ENCODE measurements at places on chromosomes 12 and 14. TPM values are rescaled to one million over a fixed set of nuclear protein-coding genes. Genes with fewer than 3 reads are reported as not detected.
A peak's percentile ranks its signal among the peaks of the same experiment; 100 is the strongest.

GRCh38 chr14:99872786-99873440 is 79.7 kb downstream of the EML1 start:
- no peak for DNase-seq

DNA sequence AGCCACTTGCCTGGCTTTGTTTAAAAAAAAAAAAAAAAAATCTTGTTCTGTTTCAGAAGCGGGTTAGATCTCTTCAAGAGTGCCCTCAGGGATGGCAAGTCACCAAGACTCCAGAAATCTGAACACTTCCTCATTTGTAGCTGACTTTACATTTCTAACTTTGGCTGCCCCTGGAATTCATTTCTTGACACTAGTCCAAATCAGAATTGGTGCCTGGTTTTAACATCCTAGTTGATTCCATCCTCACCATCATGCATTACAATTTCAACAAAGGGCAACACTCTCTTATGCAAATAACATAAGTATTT is 295.5 kb downstream of the RMST start:
- no peak for DNase-seq

GRCh38 chr12:65460063-65460462 is 181.6 kb downstream of the MSRB3 start:
- DNase-seq, result no peak

DNA sequence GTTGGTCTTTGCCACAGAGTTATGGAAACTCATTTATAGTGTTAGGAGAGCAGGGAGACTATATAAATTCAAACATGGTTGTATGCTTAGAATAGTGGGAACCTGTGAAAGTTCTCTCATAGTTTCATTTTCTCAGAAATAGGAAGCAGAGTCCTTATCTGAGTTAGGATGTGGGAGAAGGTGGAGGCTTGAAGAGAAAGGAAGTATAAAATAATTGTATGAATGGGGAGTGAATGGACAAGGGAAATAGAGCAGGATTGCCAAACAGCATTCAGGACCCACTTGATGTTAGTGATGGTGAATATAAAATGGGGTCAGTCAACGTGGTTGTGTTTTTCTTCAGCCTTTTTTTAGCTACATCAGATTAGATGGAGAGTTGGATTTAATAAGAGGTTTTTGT is 34.0 kb upstream of the TPH2 start:
- no peak for DNase-seq

Gene SSPN
- 13.2 TPM for total RNA-seq

- DNase-seq, result no peak
These were observed 15.2 kb downstream of the RFX4 start for GRCh38 chr12:106598003-106598402.

Gene FIGNL2
- total RNA-seq, result not detected

DNA sequence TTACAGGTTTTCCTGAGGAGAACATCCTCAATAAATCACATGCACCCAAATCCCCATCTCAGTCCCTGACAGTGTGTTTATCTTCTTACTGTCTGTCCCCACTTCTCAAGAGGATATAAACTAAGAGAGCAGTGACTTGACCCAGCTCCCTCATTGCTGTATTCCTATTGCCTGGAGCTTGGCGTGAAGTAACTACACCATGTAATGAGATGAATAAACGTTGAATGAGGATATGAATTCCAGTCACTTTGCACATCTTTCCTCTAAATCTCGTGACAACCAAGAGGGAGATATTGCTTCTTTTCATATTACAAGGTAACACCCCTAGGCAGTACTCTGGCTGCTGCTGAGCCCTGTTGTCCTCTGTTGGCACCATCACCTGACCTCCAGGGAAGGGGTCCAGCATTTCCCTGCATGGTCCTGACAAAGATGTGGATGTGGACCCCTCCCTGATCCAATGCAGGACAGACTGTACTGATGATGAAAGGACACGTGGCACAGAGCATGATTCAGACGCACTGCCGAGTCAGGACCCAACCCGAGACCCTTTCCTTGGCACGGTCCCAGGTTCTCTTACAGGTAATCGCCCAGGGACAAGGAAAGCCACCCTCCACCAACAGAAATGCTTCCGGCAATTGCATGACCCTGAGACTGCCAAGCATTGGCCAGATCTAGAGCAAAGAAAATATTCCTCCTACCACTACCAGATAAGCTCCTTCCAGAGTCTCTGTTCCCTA is 47.7 kb upstream of the CPM start:
- DNase-seq, result no peak

Gene HELB
- total RNA-seq, result 2.4 TPM

DNA sequence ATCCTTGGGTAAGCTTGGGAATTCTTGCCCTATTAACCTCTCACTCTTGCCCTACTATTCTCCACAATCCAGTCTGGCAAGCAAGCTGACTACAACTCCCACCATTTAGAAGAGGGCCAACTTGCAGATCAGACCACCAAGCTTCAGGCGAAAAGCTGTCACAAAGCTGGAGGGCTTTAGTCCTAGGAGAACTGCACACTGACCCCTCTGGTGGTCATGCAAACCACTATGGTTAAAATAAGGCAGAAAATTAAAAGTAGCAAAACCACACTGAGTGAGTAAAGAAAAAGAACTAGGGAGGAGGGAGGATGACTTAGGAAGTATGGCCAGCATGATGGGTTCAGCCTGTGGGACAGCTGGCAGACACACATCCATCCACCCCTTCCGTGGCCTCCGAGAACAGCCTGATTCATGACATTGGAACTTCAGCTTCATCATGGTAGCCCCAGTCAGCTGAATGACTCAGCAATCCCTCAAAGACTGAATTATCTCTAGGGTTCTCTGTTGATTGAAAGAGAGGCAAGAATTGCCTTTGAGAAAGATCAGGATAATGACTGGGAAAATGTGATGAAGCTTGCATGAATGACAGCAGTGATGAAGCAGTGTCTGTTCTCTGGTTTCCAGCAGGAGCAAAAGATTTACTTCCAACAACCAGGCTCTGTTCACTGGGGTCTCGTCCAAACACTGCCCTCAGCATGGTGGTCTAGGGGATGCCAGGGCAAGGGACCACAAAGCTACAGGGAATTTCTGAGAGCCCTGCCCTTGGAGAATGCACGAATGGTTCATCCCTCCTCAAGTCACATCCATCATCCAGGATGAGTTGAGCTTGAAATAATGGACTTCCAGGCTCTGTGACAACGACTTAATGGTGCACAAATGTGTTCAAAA is 24.4 kb downstream of the PITPNM2 start:
- DNase-seq, result peak; percentile 99

- peak; percentile 29 for DNase-seq
These were observed 383.5 kb downstream of the ZFP36L1 start for GRCh38 chr14:68409387-68409786.

DNA sequence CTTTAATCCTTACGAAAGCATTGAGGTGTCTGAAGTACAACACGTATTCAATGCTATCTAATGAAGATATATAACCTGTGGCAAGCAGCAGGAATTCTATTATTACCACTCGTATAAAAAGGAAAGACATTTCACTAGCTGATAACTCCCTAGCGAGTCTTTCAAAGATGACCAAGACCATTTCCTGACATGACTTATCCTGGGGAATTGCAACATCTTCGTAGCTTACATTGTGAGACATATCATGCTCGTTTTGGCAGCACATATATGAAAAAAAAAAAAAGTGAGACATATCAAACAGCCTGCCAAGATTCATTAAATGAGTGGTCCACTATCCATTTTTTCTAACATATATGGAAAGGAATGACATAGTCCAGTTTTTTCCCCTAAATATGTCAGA is 337.0 kb downstream of the FSCB start:
- DNase-seq, result no peak

Gene PMCH
- not detected for total RNA-seq

Gene GPX2
- total RNA-seq, result not detected

Gene ARG2
- total RNA-seq, result 16.0 TPM

Gene KRT79
- total RNA-seq, result 4.8 TPM

GRCh38 chr12:75812271-75813018 is 219.1 kb downstream of the PHLDA1 start:
- DNase-seq, result peak; percentile 88

GRCh38 chr12:54329759-54330158 is 4.8 kb downstream of the COPZ1 start:
- no peak for DNase-seq

DNA sequence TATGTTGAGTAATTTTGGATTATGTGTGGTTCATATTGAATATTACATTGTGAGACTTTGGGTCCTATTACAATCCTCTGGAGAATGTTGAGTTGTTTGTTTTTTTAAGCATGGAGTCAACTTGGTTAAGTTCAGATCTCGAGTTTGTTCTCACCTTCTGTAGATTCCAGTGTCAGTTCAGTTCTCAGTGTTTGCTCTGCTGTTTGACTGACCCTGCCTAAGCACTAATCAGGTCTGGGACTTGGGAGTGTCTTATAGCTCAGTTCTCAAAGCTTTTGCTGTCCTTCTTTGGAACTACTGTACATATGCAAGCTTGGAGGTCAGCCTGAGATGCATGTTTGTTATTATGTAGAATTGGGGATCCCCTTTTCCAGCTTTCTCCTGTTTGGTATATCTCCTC is 63.1 kb downstream of the DIP2B start:
- no peak for DNase-seq

DNA sequence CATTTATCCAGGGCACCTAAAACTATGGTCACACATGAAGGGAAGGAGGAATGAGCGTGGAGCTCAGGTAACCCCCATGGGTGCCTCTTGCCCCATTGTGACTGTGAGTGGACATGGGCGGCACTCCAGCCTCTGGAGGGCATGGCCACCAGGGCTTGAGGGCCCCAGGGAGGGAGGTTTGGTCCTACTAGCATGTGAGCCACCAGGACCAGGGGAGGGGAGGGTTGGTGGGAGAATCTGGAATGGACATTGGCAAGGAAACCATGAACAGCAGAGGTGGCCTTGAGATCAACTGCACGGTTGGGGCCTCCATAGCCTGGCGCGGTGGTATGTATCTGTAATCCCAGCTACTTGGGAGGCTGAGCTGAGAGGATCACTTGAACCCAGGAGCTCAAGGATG is 623.6 kb downstream of the AACS start:
- no peak for DNase-seq

Gene PLCZ1
- not detected for total RNA-seq

Gene KRT82
- not detected for total RNA-seq

Gene TSHR
- not detected for total RNA-seq

DNA sequence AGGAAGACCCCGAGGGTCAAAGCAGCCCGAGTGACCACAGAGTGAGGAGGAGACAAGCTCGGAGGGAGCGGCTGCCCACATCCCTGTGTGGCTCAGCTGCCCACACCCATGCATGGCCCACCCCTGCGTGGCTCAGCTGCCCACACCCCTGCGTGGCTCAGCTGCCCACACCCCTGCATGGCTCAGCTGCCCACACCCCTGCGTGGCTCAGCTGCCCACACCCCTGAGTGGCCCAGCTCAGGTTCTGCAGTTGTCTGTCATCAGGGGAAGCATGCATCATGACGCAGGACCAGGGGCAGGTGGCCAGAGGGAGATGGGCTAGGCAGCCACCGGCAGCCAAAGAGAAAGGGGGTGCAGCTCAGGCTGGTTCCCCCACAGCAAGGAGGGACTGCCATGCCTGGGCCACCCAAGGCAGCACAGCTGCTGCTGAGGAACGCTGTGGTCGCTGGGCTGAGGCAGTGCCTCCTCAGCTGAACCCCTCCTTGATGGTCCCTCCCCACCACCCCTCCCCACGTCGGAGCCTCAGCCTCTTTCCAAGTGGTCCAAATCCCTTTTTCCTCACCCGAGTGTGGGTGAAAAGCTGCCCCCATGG is 33.3 kb upstream of the NUDT14 start:
- no peak for DNase-seq

All from RPMI7951 (cell line).